Colonic mucosa (tissue), 4 donors: ENCODE measurements at places on chromosomes 2 and 18. TPM values are rescaled to one million over a fixed set of nuclear protein-coding genes. Genes with fewer than 3 reads are reported as not detected.

- no peak for DNase-seq
Measured at GRCh38 chr2:8319219-8319618, 362.6 kb upstream of the ID2 start.

- no peak for DNase-seq
Measured at GRCh38 chr2:39679805-39680204, 14.1 kb downstream of the TMEM178A start.

- no peak for DNase-seq
Measured at GRCh38 chr2:197674060-197674459, 1.3 kb downstream of the RFTN2 start.

The RAB17 gene
- 34.7 TPM for total RNA-seq

The SERPINB11 gene
- not detected for total RNA-seq
